ENCODE measurements at places on chromosomes 4 and X.

DNA sequence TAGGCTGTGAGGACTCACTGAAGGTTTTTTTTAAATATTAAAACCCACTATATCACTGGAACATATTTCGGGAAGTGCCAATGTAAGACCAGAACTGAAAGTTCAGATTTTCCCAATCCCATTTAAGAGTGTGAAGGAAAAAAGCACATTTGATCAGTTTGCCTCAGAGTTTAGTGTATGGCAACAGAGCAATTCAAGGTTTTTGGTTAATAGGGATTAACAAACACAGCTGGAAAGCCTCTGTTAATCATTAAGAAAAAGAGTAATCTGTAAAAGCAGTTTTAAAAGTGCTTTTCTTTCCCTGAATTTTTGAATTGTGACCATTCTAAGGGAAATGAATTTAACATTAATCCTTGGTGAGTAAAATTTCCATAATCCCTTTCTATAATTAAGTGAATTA is 60.4 kb downstream of the NPY5R start:
- DNase-seq = no peak

GRCh38 chr4:77600521-77601451 is 4.8 kb upstream of the CXCL13 start:
- no peak for DNase-seq

DNA sequence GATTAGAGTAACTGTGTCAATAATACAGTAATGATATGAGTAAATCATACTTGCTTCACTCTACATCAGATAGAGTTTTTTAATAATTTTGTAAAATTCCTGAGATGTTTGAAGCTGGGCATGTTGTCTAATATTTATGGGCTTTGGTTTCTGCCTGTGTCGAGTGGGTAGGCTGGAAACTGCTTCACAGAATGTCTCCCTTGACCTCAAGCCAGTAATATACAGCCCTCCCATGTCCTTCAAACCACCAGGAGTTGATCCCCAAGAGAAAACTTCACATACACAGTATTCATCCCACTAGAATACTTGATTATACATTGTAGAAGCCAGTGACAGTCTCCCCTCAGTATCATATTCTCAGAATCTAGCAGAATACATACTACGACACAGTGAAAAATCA is 284.8 kb upstream of the TENM3 start:
- no peak for DNase-seq

GRCh38 chr4:39976945-39977488 is 694 bp downstream of the PDS5A start:
- DNase-seq = no peak

DNA sequence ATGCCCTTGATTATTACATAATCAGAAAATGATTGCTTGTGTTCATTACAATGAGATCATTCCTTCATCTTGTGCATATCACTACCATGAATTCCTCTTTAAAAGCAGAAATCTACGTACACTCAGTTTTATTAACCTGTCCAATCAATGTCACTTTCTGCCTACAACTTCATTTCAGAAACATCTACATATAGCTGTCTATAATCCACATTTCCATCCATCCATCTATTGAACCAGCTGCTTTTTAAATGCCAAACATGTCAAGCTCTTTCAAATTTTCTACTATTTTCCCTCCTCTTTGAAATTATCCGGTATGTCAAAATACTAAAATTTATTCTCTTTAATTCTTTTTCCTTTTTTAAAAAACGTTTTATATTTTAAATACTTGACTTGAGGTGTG is 462.0 kb downstream of the GABRG1 start:
- DNase-seq = no peak

- no peak for DNase-seq
Observed at GRCh38 chrX:134459683-134460004, 321 bp upstream of the HPRT1 start.

GRCh38 chrX:50106051-50106675 is 94.6 kb downstream of the AKAP4 start:
- DNase-seq = no peak

- DNase-seq = no peak
Observed at GRCh38 chrX:15448010-15448639, 45.0 kb downstream of the PIR start.

GRCh38 chrX:17836830-17837229 is 24.3 kb downstream of the RAI2 start:
- DNase-seq = no peak

GRCh38 chr4:33696041-33696440 is 2548.3 kb downstream of the ARAP2 start:
- DNase-seq = no peak

- no peak for DNase-seq
Observed at GRCh38 chrX:12425496-12425895, 287.2 kb downstream of the FRMPD4 start.

DNA sequence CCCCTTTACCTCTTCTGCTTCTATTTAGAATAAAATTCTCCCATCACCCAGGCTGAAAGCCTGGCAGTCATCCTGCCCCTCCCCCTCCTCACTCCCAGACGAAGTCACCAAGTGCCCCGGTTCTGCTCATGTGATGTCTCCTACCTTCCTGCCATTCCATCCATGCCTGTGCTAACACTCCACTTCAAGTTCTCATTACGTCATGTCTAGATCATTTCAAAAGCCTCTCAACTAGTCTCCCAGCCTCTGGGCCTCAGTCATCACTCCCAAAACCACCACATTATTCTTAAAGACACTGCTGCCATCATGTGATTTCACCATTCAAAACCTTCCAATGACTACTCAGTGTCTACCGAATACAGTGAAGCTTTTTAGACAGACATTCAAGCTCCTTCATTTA is 17.2 kb upstream of the HOPX start:
- DNase-seq = no peak

DNA sequence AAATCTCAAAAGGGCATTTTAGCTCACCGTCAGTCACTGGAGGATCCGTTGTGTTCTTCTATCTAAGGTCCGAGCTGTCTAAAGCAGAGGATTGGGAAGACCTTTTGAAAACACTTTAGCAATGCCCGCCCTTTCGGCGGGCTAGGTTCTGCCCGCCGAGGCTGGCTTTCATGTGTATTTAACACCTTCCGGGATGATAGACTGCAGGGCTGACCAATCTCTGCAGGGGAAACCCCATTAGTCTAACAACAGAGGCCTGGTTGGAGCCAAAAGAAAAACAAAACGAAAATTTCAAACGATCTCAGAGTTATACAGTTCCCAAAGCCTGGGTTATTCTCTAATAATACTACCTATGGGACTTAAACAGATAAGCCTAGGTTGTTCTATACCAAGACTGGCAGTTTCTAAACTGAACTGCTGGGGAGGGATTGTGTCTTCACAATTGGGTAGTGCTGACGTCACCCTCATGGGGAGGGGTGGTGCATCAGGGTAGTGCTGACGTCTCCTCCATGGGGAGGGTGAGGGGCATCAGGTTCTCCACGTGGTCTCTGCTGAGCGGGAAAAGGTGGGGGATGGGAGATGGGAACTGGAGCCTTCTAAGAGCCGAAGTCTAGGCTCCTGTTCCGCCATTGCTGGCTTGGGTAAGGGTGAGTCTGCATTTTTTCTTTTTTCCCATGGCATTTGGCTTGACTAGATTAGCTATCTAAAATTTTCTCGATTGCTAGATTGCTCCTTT is 14.8 kb upstream of the CUL4B start:
- no peak for DNase-seq

Data from activated T-helper 9 cell treated with anti-CD3 and anti-CD28 coated beads, Interleukin-2, amount 50 U/mL, for 16 hours (primary cell).